ENCODE measurements at places on chromosomes 16 and 17.

DNA sequence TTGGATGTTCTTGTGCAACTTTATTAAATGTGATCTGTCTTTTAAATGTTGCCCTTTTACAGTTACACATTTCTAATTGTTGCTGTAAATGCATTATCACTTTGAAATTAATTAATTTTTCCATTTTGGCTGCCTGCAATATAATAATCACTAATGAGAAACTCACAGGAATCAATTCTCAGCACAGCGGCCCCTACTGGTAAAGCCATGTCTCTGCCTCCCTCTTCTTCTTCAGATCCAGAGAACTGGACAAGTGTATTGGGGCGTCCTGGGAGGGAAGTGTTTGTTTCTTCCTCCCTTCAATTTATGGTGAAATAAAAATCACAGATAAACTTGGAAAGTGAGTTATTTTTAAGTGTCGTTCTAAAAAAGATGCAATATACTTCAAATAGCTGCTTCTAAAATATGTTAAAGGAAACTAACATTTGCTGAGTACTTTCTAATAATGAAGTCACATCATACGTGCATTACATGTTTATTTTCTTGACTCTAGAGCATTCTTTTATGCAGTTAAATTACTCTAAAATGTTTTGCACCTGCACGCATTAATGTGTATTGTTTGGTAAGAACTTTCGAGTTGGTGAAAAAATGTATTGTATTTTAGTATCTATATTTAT lies 338.0 kb downstream of the WWOX start:
- peak; percentile 46 for DNase-seq

DNA sequence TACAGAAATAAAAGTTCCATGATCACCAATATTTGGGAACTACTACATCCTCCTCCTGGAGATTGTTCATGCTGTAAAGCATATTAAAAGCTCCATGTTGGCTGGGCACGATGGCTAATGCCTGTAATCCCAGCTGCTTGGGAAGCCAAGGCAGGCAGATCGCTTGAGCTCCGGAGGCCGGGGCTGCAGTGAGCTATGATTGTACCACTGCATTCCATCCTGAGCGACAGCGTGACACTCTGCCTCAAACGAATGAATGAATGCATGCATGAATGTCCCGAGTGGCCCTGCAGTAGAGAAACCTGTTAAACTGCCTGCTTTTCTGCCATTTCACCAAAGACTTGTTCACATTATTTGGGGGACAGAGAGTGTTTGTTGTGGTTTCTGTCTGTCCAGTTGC lies 15.0 kb downstream of the CNEP1R1 start:
- DNase-seq, result no peak

- DNase-seq, result no peak
Measured at GRCh38 chr16:84594725-84595038, 23.2 kb downstream of the COTL1 start.

- peak; percentile 74 for DNase-seq
Measured at GRCh38 chr16:89289428-89290395, 72.2 kb downstream of the ZNF778 start.

DNA sequence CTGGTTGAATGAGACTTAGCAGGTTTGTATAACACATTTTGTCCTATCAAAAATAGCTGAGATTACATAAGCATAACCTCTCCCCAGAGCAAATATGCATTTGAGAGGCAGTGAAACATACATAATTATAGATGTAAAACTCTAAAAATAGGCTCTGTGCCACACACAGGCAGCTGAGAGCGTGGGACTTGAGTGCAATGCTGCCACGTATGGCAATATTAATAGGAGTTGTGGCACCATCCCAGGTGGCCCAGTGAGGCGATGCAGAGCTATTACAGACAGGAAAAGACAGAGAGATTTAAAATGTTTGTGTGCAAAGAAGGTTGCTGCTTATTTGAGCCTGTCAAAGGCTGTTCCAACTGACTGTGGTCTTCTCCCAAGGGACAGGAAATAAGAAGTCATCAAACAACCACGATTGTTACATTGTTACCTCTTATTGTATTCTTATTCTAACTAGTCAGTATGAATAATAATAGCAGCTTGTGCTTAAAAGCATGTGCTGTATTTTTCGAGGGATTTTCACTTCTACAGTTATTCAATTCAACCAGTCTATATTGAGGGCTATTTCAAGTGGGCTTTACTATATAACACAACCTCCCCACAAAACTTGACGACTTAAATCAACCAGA lies 116.5 kb downstream of the SALL1 start:
- DNase-seq, result no peak

- peak; percentile 60 for DNase-seq
Measured at GRCh38 chr16:2223942-2224486, 623 bp downstream of the E4F1 start.

- no peak for DNase-seq
Measured at GRCh38 chr17:8402921-8403536, 5.4 kb upstream of the RNF222 start.

DNA sequence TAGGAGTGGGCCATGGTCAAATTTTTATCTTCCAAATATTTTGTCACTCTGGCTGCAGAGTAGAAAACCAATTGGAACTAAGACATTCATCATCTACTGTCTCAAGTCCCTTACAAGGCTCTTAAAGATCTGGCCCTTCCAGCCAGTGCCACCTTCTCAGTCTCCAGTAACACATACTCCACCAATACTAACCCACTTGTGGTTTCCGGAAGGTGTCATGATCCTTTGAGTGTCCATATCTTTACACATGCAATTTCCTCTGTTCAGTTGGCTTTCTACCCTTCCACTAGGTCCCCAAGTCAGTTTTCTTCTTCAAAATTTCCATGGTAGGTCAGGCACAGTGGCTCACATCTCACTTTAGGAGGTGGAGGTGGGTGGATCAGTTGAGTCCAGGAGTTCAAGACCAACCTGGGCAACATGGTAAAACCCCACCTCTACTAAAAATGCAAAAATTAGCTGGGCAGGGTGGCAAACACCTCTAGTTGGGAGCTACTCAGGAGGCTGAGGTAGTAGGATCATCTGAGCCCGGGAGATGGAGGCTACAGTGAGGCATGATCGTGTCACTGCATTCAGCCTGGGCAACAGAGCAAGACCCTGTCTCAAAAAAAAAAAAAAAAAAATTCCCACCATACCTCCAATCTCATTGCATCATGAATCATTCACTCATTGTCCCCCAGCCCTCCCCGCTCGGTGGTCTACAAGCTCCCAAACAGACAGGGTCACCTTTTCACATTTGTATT lies 6.0 kb upstream of the GRB2 start:
- no peak for DNase-seq

DNA sequence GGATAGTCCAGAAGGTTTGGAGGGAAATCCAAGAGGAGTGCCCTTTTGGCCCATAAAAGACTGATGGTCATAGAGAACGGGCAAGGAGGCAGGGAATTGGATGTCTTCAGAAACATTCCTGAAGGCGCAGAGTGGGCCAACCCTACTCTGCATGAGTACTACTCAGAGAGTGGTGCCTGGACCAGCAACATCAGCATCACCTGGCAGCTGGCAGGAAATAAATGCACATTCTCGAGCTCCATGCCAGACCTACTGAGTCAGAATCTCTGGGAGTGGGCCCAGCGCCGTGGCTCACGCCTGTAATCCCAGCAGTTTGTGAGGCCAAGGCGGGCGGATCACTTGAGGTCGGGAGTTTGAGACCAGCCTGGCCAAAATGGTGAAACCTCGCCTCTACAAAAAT lies 27.1 kb upstream of the SLC39A11 start:
- DNase-seq, result no peak

DNA sequence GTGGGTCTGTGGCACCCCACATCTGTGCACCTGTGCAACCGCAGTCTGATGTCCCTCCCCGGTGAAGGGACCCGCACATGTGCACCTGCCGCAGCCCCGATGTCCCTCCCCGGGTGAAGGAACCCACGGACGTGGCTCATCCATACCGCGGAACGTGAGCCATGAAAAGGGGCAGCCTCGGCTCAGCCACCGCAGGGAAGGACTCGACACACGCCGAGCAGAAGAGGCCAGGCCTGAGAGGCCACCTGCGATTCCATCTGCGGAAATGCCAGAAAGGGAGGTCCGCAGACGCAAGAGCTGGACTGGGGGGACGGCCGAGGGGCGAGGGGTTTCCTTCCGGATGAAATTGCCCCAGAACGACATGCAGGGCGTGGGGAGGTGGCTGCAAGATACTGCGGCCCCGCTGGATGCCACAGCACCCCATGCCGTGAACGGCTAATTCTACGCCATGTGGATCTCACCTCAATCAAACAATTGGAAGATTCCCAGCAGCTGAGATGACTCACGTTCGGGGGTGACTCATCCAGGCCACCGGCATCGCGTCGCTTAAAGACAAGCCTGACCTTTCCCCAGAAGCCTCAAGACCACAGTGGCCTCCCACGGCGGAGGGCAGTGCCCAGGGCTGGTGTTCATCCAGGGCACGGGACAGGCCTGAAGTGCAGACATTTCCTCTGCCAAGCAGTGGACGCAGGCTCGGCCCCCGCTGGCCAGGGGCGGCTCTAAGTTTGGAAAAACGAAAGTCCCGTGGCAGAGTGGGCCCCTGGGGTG lies 21.0 kb downstream of the SOX8 start:
- DNase-seq, result peak; percentile 67
